ENCODE measurements at places on chromosomes 4 and X.

DNA sequence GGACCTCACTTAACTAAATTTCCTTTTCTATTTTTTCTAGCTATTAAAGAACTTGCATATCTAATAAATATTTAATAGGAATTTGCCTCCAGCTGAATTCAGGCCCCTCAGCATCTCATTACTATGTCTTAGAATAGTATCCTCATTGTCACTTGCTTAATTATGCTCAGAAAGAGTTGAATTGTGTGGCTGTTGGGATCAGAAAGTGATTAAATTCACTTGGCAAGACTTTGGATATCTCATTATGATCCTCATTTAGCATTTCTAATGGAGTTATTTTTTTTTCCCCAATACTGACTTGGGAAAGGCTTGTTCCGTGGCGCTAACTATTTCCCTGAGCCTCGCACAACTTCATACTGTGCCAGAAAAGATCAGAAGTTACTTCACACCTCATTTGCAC is 158.8 kb downstream of the IDS start:
- DNase-seq: no peak

DNA sequence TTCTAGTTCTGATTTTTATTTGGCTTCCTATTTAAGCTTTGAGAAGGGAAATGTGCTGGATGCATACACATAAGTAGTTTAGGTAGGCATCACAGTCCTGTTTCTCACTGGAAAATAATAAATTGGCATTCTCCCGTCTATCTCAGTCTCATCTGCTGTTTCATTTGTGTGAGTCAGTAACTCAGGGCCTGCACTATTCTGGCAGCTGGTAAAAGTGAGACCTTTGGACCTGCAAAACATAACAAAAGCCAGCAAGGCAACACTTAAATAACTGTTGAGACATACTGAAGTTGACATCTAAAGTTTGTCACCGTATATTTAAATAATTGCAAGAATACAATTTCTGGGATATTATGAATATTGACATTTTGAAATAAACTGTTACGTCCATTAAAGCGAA is 8.6 kb upstream of the UBQLN2 start:
- no peak for DNase-seq

DNA sequence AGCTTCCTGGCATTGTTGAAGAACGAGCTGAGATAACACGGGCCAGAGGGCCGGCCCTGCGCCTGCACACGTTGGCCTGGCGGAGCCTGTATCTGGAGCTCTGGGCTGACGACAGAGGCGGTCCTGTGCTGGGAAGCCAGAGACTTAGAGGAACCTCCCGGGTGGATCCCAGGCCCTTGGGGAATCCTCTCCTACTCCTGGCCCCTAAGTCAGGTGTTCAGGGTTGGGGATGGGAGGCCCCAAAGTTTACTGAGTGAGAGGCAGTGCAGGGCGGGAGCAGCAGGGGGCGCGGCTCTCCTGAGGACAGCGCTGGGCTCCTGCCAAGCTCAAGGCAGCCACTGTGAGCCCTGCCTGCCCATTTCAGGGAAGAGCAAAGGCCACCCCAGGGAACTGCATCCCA is 2.5 kb upstream of the HTRA3 start:
- no peak for DNase-seq

GRCh38 chrX:111282991-111283390 is 12.7 kb upstream of the CAPN6 start:
- no peak for DNase-seq

GRCh38 chrX:37875675-37876074 is 28.3 kb upstream of the DYNLT3 start:
- no peak for DNase-seq

- DNase-seq: no peak
These were observed 41.7 kb downstream of the LIN54 start for GRCh38 chr4:82968972-82969371.

DNA sequence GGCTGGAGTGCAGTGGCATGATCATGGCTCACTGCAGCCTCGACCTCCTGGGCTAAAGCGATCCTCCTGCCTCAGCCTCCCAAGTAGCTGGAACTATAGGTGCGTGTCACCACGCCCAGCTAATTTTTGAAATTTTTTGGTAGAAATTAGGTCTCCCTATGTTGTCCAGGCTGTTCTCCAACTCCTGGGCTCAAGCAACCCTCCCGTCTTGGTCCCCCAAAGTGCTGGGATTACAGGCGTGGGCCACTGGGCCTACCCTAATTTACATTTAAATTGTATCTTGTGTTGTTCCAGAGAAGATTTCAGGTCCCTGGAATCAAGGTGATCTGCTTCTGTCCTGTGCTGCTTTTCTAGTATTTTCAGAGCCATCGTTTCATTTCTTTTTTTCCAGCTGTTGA is 1.2 kb upstream of the LRPAP1 start:
- DNase-seq: no peak

DNA sequence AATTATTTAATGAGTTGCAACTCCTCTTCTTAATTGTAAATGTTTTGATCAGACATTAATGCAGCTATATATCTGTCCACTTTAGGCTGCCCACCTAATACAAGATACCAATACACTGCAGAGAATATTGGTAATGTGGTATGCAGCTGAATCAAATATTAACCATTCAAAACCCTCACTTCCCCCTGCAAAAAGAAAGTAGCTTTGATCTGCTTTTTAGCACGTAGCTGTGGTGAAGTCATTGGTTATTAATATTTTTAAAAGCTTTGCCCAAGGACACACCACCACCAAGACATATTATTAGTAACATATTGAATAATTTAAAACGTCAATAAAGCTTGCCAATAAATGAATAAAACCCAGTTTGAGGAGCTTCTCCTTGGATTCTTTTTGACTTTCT is 28.6 kb upstream of the CYP2U1 start:
- DNase-seq: no peak

- DNase-seq: peak; percentile 64
These were observed 2.7 kb downstream of the FOXO4 start for GRCh38 chrX:71098302-71098701.

DNA sequence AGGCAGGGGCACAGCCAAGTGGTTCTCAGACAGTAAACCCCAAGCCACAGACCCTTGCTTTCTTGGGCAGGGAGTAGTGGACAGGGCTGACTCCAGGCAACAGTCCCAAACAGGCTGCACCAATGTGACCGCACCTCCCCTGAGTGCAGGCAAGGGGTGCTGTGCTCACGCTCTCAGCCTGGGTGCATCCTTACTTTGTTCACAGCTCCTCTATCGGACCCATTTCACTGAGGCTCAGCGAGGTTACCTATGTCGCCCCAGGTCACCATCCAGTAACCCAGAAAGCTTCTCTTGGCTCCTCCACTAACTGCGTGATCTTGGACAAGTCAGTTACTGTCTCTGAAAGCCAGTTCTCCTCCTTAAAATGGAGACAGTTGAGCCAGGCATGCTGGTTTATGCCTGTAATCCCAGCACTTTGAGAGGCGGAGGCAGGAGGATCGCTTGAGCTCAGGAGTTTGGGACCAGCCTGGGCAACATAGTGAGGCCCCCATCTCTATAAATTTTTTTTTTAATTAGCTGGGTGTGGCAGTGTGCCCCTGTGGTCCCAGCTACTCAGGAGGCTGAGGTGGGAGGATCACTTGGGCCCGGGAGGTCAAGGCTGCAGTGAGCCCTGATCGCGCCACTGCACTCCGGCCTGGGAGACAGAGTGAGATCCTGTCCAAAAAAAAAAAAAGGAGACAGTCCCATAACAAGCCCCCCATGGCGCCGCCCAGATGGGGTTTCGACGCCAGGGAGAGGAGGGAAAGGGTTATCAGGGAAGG is 823 bp upstream of the MAN2B2 start:
- DNase-seq: no peak

GRCh38 chr4:151049430-151049884 is 34.4 kb upstream of the LRBA start:
- DNase-seq: no peak

DNA sequence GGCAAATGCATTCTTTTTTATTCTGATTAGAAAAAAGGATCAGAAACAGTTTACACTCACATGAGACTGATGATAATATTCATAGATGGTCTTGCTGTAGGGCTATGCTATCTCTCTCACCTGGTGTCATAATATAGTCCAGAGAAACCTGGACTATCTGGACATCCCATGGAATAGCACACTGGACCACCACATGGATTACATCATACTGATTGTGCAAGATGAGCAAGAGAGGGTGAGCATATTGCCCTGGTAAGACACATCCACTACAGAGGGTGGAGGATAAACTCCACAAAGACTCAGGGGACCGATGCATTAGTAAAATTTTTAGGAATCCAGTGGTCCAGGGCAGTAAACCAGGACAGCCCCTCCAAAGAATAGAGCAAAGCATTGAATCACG is 8.2 kb downstream of the SYN1 start:
- DNase-seq: no peak

DNA sequence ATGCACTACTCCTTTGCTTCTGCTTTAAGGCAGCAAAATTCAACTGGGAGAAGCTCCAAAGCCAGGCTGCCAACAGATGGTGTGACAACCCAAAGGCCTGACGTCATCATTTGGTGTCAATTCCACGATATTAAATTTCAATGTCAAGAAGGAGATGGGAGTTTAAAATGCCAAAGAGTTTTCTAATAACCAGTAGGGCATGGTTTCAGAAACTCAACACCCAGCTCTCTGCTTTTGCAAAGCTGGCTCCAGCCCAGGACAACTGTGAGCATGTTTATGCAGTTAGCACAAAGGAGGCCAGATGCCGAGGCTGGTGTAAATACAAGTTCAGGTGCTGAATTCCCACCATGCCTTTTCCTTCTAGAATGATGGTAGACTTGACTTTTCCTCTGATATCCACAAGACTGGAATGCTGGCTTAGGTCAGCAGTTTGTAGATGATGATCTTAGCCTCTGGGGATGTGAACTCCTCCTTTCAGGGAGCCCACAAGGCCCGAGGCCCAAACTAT is 67.3 kb downstream of the AFAP1 start:
- no peak for DNase-seq

- DNase-seq: no peak
These were observed 6.8 kb downstream of the SEPTIN6 start for GRCh38 chrX:119686087-119686691.

DNA sequence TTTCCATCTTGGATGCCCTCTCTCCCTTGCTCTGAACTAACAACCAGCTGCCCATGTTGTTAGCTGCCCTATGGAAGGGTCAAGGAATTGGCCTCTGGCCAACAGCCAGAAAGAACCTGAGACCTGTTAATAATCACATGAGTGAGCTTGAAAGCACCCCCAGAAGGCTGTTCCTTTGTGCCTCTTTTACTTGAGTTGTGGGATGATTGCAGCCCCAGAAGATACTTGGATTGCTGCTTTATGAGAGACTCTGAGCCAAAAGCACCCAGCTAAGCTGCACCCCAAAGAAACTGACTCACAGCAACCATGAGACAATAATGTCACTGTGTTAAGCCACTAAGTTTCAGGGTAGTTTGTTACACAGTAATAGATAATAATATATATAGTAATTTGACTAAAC is 73.3 kb downstream of the FRYL start:
- DNase-seq: no peak

DNA sequence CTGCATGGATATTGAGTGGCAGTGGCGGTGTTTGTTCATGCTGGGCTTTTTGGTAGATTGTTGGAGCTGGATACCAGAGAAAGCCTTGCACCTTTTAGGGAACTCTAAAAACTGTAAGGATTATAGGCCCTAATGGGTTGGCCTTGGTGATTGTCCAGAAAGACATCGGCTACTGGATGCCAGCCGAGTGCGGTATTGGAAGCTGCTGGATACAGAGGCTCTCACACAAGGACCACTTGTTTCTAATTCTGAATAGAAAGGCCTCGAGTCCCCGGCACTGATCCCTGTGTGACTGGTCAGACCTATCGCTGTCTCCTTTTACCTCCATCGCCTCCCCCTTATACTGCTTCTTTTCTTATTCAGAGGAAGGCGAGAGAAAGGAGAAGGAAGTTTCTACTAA is 27.3 kb upstream of the SCOC start:
- no peak for DNase-seq

DNA sequence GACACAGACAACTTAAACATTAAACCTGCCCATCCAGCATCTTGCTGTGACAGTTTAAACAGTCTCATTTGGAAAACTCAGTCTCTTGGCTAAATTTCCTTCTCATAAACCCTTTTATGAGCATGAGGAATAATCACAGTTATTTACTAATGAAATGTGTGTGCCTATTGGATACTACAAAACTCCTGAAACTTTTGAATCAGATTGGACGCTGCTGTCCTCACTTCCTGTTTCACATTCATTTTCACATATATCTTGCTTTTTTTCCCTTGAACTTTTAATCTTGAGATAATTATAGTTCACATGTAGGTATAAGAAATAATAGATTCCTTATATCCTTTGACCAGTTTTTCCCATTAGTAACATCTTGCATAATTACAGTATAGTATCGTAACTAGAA is 111.7 kb downstream of the CDKL5 start:
- DNase-seq: no peak

GRCh38 chrX:96147681-96148080 is 537.0 kb upstream of the DIAPH2 start:
- no peak for DNase-seq

DNA sequence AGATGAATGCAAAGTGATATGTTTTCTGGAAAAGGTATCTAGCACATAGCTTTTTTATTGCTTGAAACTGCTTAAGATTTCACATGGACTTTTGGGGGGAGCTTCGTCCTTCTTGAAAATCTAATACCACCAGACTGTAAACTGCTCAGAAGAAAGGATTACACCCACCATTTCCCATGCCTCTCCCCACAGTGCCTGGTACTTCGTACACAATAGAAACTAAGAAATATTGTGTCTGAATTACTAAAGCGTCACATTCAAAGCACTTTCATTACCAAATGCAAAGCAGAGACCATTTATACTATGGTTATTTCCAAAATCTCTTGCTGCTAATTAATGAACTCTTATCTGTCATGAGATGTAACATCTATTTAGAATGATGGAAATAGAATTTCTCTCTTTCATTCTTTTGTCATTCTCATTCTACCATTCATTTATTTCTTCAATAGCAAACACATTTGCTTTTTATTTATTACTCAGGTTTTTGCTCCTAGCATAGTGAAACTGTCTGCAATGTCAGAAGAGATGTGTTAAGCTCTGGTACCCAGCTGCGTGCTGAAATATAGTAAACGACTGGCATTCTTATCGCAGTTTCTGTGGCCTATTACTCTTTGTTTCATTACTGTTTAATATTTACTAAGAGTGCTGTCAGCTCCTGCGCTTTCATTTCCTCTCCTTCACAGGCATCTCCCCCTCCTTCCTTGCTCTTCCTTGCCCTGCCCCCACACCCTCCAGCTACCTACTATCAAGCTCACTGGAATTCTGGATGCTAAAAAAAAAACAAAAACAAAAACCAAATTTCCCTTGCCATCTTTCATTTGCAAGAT is 51.4 kb upstream of the RAPGEF2 start:
- DNase-seq: no peak

- no peak for DNase-seq
These were observed 128.8 kb downstream of the COMMD8 start for GRCh38 chr4:47334652-47335051.

- no peak for DNase-seq
These were observed 11.5 kb upstream of the CHST7 start for GRCh38 chrX:46561824-46562657.

- DNase-seq: no peak
These were observed 606.8 kb upstream of the ATOH1 start for GRCh38 chr4:93221771-93222170.

DNA sequence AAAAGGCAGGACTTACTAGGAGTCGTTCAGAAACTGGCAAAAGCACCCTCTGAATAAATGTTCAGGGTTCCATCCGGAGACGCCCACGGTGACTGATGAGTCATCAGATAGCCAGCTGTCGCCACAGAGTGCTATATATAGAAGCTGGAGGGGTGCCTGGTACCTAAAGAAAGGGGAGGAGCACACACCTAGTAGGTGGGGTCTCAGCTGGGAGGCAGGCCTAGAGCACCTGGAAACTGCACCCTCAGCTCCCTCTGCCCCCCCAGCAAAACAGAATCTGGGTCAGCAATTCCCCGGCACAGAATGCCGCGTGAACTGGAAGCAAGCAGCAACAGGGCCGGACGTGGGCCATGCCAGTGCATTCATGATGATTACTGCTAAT is 242.0 kb downstream of the BCOR start:
- peak; percentile 57 for DNase-seq
